ENCODE measurements at places on chromosomes 6 and 20.

DNA sequence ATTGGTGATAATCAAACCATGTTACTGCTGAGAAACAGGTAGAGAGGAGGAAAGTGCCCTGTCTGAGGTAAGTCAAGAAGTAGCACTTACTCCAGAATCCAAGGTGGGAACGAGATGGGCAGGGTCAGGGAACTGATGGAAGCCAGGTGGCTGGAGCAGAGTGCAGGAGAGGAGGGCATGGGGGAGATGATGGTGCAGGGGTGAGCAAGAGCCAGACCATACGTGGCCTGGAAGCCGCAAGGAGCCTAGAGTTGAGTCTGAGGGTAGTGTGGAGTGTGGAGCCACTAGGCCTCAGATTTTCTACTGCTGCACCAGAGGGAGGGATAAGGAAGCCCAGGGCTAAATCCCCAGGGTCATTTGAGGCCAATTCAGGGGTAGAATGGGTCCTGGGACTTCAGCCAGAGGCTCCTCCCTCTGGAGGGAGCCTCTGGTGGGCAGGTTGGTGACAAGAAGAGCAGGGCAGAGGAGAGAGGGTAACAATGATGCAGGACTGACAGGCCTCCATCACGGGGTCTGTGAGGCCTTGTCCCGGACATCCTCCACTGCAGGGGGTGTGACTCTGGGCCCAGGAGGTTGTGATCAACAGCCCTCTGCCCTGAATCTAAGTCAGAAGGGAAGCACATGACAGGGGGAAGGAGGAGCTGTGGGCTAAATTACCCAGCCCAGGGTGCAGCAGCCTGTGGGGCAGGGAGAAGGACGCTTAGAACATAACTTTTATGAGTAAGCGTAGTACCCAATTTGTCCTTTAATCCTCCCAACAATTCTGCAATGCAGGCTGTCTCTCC lies 28.7 kb downstream of the COX4I2 start:
- DNase-seq, result no peak

DNA sequence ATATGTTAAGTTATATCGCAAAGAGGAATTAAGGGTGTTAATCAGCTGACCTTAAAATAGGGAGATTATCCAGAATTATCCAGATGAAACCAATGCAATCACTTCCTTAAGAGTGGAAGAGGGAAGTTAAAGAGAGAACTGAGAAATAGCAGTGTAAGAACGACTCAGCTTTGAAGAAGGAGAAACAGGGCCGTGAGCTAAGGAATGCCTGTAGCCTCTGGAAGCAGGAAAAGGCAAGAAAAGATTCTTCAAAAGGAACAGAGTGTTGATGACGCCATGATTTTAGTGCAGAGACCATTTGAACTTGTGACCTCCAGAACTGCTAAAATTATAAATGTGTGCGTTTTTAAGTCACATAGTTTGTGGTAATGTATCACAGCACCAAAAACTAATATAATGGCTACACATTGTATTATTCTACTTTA lies 32.7 kb downstream of the ILRUN start:
- DNase-seq, result no peak

DNA sequence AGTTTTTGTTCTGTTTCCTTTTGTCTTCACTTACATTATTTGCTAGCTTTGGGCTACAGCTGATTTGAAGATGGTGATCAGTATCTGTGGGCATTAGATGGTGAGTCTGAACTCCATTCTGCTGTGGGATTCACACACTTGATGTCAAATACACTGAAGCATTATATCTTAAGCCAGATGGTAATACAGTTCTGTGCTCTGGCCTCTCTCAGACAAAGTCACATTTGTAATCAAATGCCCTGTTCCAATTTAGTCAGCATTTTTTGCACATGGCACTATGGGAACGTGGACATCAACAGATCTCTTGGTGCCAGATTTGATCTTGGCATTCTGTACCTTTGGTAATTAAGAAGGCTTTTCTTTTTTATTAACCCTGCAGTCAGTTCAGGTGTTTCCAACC lies 56.0 kb downstream of the SASH1 start:
- no peak for DNase-seq

DNA sequence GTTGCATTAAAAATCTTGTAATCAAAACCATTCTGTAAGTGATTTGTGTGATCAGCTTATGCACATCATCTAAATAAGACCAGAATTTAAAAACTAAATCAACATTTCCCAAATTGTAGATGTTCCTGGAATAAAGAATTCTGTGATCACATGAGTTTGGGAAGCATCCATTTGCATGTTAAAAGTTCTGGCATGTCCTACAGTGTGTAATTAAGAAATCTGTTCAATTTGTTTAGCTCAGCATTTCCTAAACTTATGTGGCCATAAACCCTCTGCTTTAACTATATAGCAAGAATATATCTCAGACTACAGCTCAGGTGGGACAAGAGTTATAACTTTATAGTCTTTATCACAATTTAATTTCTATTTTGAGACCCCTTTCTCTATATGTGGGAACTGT lies 399.1 kb downstream of the LAMA2 start:
- no peak for DNase-seq

GRCh38 chr6:158441716-158442215 lies 118.1 kb upstream of the TMEM181 start:
- no peak for DNase-seq

DNA sequence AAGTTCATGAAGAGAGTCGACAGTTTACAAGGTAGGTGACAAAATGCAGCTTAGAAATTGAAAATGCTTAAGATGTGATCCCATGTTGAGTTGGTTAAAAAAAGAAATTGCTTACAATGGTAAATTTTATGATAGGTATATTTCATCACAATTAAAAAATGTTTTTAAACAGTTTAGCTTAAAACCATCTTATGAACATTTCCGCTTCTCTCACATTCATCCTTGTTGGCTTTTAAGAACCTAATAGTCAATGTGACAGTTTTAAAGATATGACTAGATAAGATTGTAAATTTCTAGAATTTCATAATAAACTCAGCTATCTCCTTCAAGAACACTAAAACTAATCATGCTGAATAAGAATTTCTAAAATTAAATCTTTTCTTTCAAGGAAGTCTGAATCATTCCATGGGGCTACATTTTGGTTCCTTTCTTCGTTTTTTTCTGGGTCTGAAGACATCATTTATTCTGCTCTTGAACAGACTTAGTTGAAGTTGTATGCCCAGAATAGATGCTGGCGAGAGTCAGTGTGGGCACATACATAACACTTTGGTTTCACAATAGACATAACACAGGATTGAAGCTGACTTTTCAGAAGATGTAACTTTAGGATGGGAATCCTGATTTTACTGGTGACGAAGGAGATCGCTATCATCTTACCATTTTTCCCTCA lies 35.9 kb upstream of the LTV1 start:
- no peak for DNase-seq

GRCh38 chr20:50587291-50587961 lies 77.2 kb downstream of the PTPN1 start:
- no peak for DNase-seq

DNA sequence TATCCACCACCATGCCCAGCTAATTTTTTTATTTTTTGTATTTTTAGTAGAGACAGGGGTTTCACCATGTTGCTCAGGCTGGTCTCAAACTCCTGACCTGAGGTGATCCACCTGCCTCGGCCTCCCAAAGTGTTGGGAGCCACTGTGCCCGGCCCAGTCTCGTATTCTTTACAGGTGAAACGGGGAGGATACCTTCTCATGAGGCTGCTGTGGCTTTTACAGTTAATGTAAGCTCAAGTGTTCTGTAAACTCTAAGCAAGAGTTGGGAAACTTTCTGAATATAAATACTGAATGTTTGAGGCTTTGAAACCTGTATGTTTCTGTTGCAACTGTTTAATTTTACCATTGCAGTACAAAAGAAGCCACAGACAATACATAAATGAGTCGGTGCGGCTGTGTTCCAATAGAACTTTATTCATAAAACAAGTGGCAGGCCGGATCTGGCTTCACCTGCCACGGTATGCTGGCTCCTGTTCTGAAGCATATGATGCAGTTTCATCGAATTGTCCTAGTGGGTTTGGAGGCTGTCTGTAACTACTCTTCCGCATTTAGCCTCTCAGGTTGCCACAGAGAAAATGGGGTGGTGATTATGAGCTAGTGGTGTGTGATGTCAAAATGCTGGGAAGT lies 192.5 kb upstream of the ZFP64 start:
- DNase-seq, result no peak
